ENCODE measurements at places on chromosomes 5 and 9.

GRCh38 chr5:140093179-140093578, 20.7 kb upstream of the PURA start:
- DNase-seq = no peak

DNA sequence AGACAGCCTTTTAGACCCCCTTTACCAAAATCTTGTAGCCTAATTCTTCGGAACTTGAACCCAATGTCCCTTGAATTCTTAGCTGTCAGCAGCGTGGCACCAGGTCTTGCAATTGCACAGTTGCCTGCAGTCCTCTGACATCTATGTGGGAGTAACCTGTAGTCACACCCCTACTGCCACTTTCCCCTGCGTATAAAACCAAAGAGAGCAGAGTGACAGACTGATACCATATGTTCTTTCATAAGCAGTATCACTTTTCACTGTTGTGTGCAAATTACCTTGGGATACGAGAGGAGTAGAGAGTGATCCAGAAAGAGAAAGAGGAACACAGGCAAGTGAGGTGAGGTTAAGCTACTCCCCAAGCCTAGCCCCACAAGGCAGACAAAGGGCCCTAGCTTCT, 364.3 kb upstream of the ADAMTSL1 start:
- no peak for DNase-seq

GRCh38 chr9:73023025-73023541, 70.2 kb upstream of the ALDH1A1 start:
- DNase-seq = peak; percentile 63

DNA sequence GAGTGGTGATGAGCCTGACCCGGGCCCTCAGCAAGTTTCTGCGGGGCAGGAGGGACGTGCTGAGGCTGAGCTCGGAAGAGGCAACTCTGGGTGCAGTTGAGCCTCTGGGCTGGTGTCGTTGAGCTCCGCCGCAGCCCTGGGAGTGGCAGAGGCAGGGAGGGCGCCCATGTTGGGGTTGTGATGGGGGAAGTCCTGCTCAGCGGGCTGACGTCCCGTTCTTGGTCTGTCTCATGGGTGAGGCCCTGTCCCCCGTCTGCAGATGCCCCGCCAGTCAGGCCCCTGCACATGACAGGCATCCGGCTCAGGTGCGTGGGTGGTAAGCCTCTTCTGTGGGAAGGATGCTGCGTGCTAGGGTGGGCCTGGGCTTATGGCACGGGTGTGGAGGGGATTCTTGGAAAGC, 64.3 kb downstream of the RXRA start:
- DNase-seq = no peak

GRCh38 chr9:123527981-123528380, 172.0 kb downstream of the CRB2 start:
- no peak for DNase-seq

Measured in IMR-90 (cell line).